Left lung (tissue), 14 donors: ENCODE measurements at places on chromosomes 4 and X. TPM values are rescaled to one million over a fixed set of nuclear protein-coding genes. Genes with fewer than 3 reads are reported as not detected.

DNA sequence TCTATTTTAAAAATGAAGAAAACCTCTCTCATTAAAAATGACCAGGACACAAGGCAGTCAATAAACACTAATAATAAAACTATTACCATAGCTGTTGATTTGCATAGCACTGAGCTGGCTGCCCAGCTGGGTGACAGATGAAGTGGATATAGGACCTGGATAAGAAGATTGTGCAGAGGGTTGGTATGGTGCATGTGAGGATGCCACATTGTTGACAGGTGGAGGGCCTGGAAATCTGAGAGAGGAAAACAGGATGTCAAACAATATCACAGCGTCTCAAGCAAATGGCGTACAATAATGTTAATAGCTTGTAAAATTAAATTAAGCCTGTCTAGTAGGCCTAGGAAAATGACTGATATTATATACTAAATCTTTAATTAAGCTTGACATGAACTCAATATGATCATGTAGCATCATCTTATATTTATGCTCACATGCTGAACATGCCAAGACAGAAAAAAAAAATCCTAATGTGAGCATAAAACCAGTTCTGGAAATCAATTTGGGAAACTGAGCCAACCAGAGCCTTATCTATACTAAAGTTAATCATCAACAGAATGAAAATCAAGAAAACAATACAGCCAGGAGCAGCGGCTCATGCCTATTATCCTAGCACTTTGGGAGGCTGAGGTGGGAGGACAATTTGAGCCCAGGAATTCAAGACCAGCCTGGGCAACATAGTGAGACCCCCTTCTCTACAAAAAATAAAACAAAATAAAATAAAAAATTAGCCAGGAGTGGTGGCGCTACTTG is 18.6 kb downstream of the SEC24D start:
- DNase-seq = no peak

GRCh38 chr4:125010796-125011503 is 298.4 kb upstream of the ANKRD50 start:
- DNase-seq = no peak

The SRPX2 gene
- 28.8 TPM for polyA plus RNA-seq

DNA sequence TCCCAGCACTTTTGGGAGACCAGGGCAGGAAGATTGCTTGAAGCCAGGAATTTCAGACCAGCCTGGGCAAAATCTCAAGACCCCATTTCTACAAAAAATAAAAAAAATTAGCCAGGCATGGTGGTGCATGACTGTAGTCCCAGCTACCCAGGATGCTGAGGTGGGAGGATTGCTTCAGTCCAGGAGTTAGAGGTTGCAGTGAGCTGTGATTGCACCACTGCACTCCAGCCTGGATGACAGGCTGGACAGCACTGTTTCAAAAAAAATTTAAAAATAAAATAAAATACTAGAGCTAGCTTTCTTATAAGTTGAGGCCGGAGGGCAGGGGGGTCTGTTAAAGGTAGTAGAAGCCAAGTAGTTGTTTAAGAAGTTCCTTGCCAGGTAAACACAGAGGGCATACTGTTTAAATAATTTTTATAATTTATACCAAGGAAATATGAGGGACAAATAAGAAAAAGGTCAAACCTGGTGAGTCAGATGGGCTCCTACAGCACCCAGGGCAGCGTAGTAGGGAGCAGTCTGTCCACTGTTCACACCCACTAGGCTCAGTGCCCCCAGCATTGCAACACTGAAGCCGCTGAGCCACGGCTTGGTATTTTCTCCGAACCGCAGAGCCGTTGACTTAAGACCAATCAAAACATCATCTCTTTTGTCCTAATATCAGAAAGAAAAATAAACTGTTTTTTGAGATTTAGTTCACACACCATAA is 17.3 kb downstream of the COQ2 start:
- DNase-seq = no peak

The TMEM255A gene
- polyA plus RNA-seq = 0.66 TPM
